ENCODE measurements at places on chromosomes 4 and X. TPM values are rescaled to one million over a fixed set of nuclear protein-coding genes. Genes with fewer than 3 reads are reported as not detected.

Gene TKTL2
- total RNA-seq = 0.82 TPM

Gene KLHL13
- total RNA-seq = 93.3 TPM

DNA sequence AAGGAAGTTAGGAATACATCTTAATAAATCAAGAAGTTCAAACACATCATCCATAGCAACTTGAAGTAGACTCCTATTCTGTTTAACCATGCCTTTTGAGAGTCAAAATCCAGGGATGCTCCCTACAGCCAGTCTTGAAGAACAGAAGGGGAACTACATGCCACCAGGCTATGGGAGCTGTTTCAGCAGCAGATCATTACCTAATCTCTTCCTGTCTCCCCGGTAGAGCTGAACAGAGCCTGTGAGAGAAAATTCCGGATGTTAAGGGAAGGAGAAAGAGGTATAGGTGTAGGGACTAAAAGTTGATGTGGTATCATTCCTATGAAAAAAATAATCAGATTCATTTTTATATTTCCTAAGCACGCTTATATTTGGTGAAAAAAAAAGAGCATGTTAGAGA is 352.2 kb downstream of the SPRY1 start:
- no peak for DNase-seq

DNA sequence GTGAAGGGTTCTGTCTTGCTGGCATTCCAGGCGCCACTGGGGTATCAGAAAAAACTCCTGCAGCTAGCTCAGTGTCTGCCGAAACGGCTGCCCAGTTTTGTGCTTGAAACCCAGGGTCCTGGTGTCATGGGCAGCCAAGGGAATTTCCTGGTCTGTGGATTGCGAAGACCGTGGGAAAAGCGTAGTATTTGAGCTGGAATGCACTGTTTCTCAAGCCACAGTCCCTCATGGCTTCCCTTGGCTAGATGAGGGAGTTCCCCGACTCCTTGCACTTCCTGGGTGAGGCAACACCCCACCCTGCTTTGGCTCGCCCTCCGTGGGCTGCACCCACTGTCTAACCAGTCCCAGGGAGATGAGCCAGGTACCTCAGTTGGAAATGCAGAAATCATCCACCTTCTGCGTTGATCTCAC is 40.1 kb downstream of the NOP14 start:
- DNase-seq = no peak

DNA sequence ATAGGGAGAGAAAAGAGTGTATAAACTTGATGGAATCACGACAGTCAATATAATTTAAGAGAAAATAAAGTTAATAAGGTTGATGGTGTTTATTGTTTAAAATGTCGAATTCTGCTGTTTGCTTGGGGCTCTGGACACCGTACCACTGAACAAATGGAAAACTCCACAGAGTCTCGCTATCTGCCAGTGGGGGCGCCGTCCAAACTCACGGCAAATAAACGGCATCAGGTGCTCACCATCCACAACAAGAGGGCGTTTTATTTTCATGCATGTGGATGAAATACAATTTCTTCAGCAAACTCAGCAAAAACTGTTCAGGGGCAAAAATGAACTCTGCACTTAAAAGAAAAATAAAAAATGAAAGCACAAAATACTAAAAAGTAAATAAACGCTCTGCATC is 46.6 kb upstream of the FAM47C start:
- DNase-seq = no peak

GRCh38 chrX:70052895-70053615 is 3.3 kb upstream of the AWAT2 start:
- no peak for DNase-seq

- no peak for DNase-seq
Measured at GRCh38 chrX:136176399-136176825, 29.1 kb downstream of the FHL1 start.

- no peak for DNase-seq
Measured at GRCh38 chr4:146654687-146655520, 16.2 kb downstream of the POU4F2 start.

DNA sequence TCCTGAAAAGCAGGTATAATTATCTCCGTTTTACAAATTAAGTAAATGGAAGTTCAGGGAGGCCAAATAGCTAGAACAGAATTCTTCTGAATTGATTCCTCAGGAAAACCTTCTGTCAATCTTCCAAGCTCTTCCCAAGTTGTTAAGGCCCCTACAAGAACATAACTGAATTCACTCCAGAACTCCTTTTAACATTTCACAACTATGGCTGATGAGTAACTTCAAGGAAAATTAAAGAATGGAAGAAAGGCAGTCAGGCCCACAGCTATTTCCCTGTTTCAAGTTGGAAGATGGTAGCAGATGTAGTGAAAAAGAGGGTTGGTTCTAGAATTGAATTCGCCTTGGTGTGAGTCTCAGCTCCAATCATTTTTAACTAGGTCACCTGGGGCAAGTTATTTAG is 15.9 kb downstream of the SETD7 start:
- DNase-seq = no peak

DNA sequence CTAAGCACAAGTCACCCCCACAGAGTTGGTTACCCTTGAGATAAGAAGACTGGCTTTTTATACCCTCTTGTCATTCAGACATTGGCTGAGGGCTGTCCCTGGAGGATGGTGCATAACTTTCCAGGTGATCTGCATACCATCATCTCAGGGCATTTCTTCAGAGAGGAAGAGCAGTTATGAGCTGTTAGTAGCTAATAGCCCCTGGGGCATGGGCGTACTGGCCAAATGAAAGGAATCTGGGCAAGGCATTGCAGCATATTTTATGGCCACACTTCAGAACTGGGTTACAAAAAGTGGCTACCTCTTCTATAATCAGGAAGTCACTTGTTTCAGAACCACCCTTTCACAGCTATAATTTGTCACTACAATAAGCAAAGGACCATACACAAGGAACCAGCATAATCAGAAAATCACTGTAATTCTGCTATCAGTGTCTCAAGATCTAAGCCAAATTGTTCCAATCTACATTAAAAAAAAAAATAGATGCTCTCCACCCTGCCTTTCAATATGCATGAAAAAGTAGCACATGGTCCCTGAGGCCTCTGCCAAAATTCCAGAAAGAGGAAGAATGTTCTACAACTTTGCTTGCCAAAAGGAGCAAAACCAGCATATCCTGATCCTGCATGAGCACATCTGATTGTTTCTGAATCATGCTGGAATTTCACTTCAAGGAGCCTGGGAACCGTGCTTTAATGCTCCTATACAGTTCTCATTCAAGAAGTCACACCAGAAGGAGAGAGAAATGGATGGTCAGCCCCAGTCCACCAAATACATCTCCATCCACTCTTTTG is 92.0 kb downstream of the TMEM144 start:
- DNase-seq = no peak
